ENCODE measurements at places on chromosomes 5 and 9. TPM values are rescaled to one million over a fixed set of nuclear protein-coding genes. Genes with fewer than 3 reads are reported as not detected.

Gene PWWP2A
- 24.3 TPM for total RNA-seq

Gene PCDHGA1
- total RNA-seq, result not detected

Gene OGN
- not detected for total RNA-seq

Gene IL13
- total RNA-seq, result 3.9 TPM

GRCh38 chr5:139808481-139809330, 13.1 kb downstream of the PSD2 start:
- DNase-seq, result peak; percentile 71
- no peaks in the 10 kb centered on the region for H3K4me1 ChIP-seq
- peaks cover 6% of the 10 kb centered on the region for H3K27me3 ChIP-seq
- no peak overlapping the region for H3K27ac ChIP-seq

DNA sequence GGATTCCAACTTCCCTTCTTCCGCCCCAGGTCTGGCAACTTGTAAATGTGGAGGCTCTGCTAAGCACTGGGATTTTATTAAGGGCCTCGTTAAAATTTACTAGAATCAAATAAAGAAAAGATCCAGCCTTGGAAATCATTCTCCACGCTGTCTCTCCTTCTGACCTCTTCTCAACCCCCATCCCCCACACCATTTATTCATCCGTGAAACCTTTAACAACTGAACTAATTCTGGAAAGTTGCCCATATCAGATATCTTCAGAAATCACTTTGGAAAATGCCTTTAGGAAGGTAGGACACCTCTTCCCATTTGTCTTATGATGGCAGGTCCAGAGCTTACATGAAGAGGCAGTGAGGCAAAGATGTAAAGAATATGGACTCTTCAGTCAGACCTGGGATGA, 288.5 kb downstream of the SLIT3 start:
- peaks cover 8% of the 10 kb centered on the region for H3K27me3 ChIP-seq
- H3K4me1 ChIP-seq, result no peaks in the 10 kb centered on the region
- DNase-seq, result no peak
- H3K4me3 ChIP-seq, result no peak overlapping the region
- no peaks in the 10 kb centered on the region for H3K36me3 ChIP-seq

DNA sequence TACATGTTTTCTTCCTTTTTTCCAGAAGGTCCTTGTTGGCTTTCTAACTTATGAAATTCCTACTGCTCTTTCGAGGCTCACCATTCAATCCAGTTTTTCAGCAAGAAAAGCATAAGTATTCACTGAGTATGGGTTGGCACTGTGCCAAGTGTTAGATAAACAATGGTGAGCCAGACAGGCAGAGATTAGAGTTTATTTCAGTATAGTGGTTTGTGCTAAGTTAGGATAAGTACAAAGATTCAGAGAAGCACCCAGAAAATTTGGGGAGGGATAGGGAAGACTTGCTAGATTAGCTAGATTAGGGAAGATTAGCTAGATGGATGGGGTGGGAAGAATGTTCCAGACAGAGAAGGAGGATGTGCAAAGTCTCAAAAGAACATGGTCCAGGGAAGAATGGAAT, 122.9 kb downstream of the OXCT1 start:
- no peak for DNase-seq
- H3K4me1 ChIP-seq, result peaks cover 25% of the 10 kb centered on the region
- H3K4me3 ChIP-seq, result no peak overlapping the region
- H3K27ac ChIP-seq, result no peak overlapping the region
- H3K27me3 ChIP-seq, result no peaks in the 10 kb centered on the region

DNA sequence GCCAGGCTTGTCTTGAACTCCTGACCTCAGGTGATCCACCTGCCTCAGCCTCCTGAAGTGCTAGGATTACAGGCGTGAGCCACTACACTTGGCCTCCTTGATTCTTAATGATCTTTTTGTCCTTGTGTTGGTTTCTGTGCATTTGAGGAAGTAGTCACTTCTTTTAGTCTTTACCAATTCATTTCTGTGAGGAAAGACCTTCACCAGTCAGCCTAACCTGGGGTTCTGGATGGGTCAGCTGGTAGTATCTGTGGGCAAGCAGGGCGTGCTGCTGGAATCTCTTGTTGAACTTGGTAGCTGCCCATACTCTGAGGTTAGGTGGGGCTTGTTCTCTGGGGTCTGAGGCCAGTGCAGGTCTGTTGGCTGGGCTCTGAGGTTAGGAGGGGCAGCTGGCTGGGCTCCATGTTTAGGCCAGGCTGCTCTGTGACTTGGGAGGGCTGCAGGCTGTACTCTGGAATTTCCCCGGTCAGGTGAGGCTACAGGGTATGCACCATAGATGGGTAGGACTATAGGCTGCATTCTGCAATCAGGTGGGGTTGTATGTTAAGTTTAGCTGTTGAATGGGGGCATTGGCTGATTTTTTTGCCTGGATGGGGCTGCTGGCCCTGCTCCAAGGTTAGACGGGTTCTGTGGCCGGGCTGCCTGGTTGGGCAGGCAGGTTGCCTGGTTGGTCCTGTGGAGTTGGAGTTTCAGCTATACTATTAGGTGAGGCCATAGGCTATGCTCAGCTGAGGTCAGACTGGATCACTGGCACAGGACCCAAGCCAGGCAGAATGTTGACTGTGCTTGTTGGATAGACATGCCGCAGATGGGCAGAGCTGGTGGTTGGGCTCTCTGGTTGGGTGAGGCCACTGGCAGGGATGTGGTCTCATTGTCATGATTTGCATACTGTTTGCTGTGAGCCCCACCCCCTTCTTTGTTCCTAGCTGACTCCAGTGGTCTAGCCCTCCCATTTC, 19.2 kb downstream of the UBAP1 start:
- no peak overlapping the region for H3K27ac ChIP-seq
- H3K36me3 ChIP-seq, result peaks cover 18% of the 10 kb centered on the region
- no peak for DNase-seq

- no peaks in the 10 kb centered on the region for H3K27me3 ChIP-seq
- H3K4me1 ChIP-seq, result no peaks in the 10 kb centered on the region
- no peak overlapping the region for H3K27ac ChIP-seq
- H3K36me3 ChIP-seq, result no peaks in the 10 kb centered on the region
- H3K4me3 ChIP-seq, result no peak overlapping the region
Measured at GRCh38 chr5:83889971-83890745, 169.5 kb upstream of the HAPLN1 start.

DNA sequence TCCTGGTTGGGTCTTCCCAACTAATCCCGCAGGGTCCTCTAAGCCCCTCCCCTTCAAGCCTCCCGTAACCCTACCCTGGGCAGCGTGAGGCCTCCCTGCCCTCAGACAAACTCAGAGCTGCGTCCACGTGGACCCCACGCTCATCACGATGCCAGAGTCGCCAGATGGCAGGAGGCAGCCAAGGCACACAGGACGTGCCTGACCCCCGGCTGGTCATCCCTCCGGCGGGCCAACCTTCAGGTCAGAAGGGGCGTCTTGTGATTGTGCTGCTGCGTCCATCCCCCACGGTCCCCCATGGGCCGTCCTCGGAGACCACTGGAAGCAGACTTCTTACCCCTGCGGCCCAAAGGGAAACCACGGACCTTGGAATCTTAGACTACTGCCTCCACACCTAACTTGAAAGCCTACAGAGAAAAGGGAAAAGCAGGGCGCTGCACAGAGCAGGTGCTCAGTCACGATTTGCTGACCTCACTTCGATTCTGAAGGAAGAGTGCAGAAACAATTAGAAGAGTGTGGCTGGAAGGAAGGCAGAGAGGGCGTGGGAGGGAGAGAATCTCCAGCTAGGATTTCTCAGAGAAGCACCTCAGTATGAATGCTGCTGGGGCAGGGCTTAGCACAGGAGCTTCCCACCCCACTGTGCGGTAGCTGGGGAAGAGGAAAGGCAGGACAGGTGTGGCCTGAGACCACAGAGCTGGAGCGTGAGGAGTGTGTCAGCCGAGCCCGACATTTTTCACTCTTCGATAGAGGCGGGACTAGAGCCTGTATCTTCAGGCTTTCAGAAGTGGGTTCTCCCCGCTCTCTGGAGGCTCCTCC, 174.8 kb downstream of the ERCC6L2 start:
- no peak overlapping the region for H3K27ac ChIP-seq
- no peaks in the 10 kb centered on the region for H3K27me3 ChIP-seq
- H3K36me3 ChIP-seq, result no peaks in the 10 kb centered on the region
- DNase-seq, result no peak

DNA sequence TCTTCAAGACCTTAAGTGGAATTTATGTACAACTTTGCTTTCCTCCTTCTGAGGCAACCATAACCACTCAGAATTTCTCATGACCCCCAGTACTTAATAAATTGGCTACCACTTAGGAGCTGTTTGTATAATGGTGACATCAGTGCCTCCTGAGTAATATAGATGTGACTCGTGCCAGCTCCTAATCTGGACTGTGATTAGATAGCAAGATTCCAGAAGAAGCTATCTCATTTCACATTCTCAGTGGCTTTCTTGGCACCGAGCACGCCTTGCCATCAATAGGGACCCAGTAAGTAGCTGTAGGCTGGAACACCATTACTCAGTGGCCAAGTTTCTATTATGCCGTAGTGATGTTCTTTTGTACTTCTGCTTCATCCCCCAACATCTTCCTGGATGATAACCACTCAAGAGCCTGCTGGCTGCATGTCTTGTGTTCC, 228.8 kb downstream of the CD180 start:
- no peak overlapping the region for H3K27ac ChIP-seq
- no peak overlapping the region for H3K4me3 ChIP-seq
- peaks cover 2% of the 10 kb centered on the region for H3K27me3 ChIP-seq
- no peaks in the 10 kb centered on the region for H3K36me3 ChIP-seq
- DNase-seq, result no peak

DNA sequence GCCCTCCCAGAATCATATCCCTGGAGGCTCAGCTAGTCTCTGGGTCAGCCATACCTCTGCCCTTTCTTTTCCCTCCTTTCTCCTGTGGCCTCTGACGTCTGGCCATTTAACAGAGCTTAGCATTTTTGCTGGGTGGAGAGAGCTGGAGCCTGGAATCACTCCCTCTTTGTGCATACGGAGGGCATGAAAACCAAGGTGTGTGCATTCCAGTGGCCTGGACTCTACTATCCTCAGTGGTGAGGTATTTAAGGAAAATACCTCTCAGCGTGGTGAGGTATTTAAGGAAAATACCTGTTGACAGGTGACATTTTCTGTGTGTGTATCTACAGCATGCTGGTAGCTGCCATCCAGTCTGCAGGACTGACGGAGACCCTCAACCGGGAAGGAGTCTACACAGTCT, 27.5 kb downstream of the TGFBI start:
- H3K27ac ChIP-seq, result no peak overlapping the region
- H3K4me3 ChIP-seq, result no peak overlapping the region
- H3K36me3 ChIP-seq, result no peaks in the 10 kb centered on the region
- no peaks in the 10 kb centered on the region for H3K4me1 ChIP-seq
- DNase-seq, result no peak
- peaks cover 4% of the 10 kb centered on the region for H3K27me3 ChIP-seq
